ENCODE measurements at places on chromosomes 3 and 15. TPM values are rescaled to one million over a fixed set of nuclear protein-coding genes. Genes with fewer than 3 reads are reported as not detected.

GRCh38 chr3:72186400-72186855, 401.5 kb upstream of the PROK2 start:
- no peak for DNase-seq

- no peak for DNase-seq
Observed at GRCh38 chr3:61297821-61298220, 46.6 kb upstream of the FHIT start.

- DNase-seq, result no peak
Observed at GRCh38 chr15:89121414-89121813, 33.2 kb downstream of the ABHD2 start.

GRCh38 chr3:122263974-122264588, 61.0 kb upstream of the CSTA start:
- no peak for DNase-seq

DNA sequence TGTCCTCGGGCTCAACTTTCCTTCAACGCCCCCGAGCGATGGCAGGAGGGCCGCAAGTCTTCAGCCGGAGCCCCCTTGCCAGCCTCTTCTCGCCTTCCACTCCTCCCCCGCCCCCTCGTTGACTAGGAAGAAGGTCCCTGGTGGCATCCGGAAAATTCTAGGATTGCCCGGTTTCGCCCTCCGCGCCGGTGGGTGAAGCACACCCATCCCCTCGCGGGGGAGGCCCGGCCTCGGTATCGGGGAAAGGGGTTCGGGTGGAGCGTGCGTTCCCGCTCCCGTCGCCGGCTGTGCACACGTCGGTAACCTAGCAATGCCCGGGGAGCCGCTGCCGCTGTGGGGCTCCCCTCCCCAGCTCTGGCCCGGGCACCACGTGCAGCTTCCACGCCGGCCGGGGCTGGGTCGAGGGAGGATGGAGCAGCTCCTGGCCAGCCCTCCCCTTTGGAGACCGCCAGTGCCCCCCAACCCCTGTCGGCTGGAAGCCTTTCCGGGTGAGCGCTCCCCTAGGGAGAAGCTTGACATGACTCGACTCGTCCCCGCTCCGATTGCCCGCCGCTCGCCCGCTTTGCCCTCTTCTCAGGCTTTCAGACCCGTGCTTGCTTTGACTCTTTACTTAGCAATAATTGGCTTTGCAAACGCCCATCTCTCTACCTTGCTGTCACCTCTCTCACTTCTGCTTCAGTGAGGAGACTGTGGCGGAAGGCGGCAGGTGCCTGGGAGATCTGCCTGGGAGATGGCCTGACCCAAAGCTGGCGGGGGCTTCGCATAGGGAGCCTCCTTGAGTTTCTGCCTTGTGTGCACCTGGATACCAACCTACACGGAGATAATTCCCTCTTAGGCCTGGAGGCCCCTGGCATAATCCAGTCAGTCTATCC, 1.3 kb downstream of the CACNA1D start:
- DNase-seq, result no peak

DNA sequence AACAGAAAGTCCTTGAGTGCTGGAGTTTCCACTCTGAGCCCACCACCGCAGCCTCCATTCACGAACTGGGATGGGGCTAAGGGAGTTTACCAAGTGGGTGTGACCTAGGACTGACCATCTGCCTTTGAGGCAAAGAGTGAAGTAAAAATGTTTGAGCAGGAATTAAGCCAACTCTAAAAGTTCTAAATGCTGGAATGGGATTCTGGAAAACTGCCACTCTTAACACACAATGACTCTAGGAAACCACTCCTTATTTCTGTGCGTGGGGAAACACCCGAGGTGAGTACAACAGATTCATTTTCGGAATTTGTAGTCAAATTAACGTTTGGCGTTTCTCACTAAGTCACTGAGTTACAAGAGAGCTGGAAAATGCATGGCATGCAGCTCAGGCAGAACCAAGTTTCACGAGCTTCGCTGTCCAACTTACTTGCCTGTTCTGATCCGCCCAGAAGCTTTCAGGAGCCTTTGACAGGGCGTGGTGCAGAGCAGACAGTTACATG, 31.6 kb downstream of the ISL2 start:
- no peak for DNase-seq

DNA sequence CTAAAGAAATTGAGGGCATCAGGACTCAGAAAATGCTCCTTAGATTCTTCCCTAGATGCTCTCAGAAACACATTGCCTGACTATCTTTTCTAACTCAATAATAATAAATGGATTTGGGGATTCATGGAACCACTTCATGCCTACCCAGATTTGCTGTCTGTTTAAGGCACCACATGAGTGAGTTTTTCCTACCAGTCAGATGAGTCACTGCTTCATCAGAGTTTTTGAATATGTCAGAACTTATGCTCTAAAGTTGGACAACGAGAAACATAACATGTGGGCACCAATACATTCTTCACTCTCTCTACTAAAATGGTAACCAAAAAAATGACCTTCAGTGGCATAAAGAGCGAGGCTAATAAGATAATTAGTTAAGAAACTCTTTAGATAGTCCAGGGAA, 1135.1 kb downstream of the TUSC7 start:
- no peak for DNase-seq

DNA sequence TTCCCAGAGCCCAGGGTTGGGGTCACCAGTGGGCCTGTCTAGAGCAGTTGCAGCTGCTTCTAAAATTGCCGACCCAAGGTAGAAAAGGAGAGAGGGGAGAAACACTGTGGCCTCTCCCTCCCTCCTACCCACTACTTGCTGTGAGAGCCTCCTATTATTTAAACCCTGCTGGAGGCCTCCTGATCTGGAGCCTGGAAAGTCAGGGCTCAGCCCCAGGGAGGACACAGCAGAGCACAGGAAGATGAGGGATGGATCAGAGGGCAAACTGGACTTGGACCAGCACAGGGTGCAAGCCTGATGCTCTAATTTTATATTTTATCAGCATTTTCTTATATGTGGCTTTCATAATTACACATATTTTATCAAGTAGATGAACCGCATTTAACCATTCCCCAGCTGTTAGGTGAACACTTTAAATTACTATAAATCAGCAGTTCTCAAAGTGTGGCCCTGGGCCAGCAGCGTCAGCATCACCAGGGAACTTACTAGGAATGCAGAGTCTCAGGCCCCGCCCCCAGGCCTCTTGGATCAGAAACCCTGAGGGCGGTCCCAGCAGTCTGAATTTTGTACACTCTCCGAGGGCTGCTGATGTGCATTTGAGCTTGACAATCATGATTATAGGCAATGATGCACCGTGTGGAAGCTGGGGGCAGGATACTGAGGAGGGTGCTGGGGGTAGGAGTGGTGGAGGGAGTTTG, 26.7 kb downstream of the SMAD3 start:
- DNase-seq, result no peak

DNA sequence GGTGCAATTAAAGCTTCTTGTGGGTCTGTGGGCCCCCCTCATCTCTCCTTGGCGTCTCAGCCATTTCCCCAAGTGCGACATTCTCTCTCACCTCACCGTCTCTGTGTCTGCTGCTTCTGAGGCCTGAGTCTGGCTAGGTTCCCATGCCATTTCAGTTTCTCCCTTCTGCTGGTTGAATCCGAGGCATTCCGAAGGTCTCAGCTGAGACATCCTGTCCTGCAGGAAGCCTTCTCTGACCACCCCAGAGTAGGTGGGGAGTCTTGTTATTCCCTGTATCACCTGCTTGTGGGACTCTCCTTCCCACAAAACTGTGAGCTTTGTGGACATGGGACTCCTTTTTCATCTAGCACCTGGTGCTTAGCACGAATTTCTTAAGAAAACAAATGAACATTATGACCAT, 78.3 kb downstream of the ASB7 start:
- DNase-seq, result no peak

GRCh38 chr3:183202004-183202722, 39.6 kb upstream of the LAMP3 start:
- no peak for DNase-seq

GMNC gene
- not detected for total RNA-seq

DPPA2 gene
- not detected for total RNA-seq

DGKG gene
- total RNA-seq, result 0.59 TPM

SERPINI2 gene
- total RNA-seq, result not detected
